Stomach (tissue), 19 donors: ENCODE measurements at places on chromosomes 3 and 15.

GRCh38 chr3:153246806-153247205 lies 84.8 kb downstream of the RAP2B start:
- peak; percentile 26 for DNase-seq

- DNase-seq: no peak
Observed at GRCh38 chr3:732326-732928, 360.4 kb upstream of the CNTN6 start.

GRCh38 chr3:155169197-155169596 lies 89.1 kb downstream of the MME start:
- DNase-seq: no peak

- no peak for DNase-seq
Observed at GRCh38 chr3:49462222-49462621, 7.8 kb upstream of the DAG1 start.

DNA sequence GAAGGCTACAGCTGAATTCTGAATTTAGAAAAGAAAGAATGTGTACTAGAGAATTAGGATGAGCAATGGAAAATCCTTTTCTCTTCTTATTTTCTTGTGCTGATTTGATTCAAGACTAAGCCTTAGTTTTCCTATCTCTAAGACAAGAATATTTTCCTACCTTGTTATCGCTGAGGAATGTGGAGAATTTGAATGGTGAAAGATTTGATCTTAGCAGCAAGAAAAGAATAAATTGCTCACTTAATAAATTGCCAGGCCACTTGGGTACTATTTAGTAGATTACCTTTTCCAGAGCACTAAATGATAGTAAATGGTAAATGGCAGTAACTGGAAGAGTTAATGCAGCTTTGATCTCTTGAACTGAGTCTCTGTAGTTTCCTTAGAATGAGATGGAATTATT lies 145.7 kb upstream of the MEIS2 start:
- DNase-seq: no peak

DNA sequence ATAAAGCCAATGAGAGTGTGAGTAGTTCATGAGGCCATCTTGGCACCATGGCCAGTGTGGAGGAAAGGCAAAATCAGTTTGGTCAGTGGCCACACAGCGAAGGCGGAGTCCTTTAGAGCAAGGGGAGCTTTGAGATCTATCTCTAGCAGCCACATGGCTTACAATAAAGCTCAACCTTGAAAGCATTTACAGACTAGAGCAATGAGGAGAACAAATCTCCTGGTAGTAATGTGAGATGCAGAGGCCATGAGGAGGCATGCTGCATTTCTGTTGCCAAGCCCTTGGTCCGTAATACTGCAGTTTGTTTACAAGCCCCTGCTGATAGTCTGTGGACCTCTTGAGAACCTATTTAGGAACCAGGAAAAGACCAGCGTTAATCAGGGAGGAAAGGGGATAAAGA lies 381.5 kb upstream of the C2CD4B start:
- no peak for DNase-seq
